CD4-positive, alpha-beta T cell treated with Interleukin-2 at 100 ng/mL for 4 hours (primary cell): ENCODE measurements at places on chromosomes 1 and 21.

GRCh38 chr1:223549740-223550139, 115.8 kb downstream of the CAPN8 start:
- DNase-seq = no peak

DNA sequence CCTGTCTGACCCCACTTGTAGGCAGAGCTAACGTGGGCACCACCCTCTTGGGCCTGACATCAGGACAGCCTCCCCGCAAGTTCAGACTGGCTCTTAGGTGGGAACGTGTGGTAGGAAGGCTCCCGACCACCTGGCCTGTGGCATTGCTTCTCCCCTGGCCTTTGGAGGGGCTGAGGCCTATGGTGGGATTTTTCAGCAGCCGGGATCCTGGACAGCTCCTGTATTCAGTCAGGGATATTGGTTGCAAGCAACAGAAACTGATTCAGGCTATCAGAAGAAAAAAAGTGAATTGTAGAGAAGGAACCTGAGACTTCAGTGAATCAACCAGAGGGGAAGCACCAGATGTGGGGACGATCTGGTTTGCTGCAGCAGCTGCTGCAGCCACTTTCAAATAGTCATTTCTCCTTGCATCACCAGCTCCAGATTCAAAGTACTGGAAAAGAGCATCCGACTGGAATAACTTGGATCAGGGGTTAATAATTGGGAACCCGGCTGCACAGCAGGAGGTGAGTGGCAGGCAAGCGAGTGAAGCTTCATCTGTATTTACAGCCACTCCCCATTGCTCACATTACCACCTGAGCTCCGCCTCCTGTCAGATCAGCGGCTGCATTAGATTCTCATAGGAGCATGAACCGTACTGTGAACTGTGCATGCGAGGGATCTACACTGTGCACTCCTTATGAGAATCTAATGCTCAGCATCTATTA, 5.9 kb downstream of the RNF186 start:
- no peak for DNase-seq

DNA sequence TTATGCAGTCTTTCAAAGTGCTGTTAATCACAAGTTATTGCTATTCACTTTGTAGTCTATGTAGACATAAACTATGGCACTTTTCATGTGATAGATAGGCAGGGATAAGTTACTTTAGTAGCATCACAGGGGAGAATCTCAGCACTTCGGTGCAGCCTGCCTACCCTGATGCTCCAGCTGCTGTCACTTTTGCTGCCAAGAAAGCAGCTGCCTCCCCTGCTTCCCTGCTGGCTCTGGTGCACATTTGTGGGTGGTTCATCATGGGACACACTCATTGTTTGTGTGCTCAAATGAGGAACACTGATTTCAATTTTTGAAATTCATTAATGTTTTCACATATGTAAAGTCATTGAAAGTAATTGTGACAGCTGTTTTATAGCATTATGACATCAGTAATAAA, 272.6 kb downstream of the S1PR1 start:
- no peak for DNase-seq

GRCh38 chr21:42527489-42528158, 14.0 kb downstream of the SLC37A1 start:
- DNase-seq = peak; percentile 74

DNA sequence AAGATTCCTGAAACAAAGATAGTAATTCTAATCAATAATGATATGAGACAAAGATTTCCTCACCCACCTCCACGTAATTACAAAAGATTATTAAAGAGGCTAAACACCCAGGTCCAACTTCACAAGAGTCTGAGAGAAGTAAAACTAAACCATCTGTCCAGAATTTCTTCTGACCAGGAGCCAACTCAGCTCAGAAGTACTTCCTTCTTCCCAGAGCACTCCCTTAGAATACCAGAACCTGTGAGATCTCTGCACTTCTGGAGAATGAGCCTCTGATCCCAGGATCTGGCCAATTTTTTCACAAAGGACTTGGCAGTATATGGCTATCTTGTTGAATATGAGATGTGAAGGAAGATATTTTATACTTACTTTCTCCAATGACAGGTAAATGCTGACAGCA, 120.6 kb upstream of the PALMD start:
- DNase-seq = no peak
